ENCODE measurements at places on chromosomes 11 and 22.

- DNase-seq, result no peak
Observed at GRCh38 chr11:121318848-121319834, 26.6 kb downstream of the SC5D start.

DNA sequence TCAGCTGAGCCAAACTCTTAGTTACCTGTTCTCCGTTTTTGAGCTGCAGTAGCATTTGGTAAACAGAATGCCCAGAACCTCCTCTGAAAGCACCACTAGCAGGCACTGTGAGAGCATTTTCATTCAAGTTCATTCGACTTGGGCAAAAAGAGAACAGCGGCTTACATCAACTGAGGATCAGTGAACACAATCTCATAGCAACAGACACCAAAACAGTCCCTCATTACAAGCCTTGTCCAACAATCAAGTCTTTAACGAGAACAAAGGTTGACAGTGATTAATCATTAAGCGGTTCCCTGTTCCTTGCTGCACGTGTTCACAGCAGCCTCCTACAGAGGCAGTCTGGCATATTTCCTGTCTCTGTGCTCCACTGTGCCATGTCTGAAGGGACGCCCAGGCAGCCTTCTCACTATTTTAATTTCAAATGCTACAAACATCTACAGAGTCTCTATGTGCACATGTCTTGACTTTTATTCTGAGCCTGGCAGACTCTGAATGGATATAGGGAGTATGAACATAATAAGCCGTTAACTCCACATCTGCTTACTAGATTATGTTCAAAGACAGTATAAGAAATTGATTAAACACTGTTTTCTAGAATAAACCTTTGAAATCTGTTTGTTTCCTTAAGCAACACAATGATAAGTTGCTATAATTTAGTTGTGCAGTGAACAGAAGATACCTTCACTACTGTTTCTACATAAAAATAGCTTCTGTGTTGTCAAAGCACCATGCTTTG lies 88.3 kb upstream of the MTMR2 start:
- DNase-seq, result no peak

GRCh38 chr11:18294862-18295261 lies 27.1 kb downstream of the HPS5 start:
- DNase-seq, result no peak

DNA sequence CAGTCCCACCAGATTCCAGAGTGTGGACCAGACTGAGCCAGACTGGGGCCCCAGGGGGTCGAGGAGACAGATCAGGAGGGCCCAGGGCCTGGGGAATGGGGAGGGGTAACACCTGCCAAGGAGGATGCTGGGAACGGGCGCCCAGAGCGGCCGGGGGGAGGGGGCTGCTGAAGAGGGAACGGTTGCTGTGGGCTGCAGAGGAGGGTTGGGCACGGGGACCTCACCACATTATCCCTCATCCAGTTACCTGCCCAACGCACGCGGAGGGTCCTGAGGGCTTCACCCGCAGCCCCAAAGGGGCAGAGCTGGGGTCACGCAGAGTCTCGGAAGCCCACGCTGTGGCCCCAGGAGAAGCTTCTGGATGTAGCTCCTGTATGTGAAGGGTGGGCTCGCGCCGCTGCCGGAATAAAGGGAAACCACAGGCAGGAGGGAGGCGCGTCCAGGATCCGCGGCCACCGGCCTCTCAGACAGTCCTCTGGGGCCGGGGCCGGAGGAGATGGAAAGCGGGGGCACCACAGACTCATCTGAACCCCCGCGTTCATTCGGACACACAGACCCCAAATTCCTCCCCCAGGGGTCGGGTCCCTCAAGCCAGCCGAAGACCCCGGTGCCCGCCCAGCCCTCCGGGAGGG lies 866 bp upstream of the SELENOO start:
- DNase-seq, result no peak

DNA sequence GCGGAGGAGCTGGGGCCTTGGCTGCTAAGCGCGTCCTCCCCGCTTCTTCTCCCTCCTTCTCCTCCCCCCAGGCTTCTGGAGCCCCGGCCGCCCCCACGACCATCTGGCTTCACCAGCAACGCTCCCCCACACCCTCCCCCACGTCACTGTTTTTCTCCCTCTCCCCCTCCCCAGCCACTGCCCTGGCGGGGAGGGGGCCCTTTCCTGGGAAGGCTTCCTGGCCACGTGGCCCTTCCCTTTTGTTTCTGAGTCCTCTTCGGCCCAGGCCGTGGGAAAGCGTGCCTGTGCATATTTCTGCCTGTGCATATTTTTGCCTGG lies 27.7 kb downstream of the RTN4R start:
- no peak for DNase-seq

DNA sequence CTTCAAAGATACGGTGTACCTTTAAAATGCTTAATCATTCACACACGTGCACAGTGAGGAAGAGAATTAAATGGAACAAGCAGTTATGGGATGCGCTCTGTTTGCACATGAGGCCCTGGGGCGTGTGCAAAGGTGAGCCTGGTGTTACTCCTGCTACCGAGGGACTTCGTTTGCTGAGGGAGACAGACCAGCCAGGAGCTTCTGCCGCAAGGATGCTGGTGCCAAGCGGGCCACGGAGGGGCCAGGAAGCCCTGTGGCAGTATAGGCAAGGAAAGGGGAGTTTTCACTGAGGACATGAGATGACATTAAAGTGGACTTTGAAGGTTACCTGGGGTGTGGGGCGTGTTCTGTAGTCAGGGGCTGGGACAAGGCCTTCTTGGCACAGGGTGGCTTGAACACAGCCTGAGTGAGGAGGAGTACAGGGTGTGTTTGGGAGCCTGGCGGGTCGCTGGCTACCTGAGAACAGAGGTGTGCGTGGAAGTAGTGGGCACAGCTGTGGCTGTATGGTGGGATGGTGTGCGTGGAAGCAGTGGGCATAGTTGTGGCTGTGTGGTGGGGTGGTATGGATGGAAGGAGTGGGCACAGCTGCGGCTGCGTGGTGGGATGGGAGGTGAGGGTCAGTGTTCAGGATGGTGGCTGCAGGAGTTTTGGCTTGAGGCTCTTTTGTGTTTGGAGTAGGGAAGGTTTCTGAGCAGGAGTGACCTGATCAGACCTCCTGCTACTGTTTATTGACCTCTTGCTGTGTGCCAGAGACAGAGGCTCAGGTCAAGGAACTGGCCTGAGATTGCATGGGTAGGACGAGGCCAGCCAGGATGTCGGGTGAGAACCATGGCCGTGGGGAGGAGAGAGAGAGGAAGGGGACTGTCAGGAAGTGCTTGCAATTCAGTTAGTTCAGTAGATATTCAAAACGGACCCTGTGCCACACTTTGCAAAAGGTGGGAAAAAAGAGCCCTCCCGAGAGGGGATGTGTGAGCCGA lies 13.7 kb downstream of the TBC1D22A start:
- no peak for DNase-seq

DNA sequence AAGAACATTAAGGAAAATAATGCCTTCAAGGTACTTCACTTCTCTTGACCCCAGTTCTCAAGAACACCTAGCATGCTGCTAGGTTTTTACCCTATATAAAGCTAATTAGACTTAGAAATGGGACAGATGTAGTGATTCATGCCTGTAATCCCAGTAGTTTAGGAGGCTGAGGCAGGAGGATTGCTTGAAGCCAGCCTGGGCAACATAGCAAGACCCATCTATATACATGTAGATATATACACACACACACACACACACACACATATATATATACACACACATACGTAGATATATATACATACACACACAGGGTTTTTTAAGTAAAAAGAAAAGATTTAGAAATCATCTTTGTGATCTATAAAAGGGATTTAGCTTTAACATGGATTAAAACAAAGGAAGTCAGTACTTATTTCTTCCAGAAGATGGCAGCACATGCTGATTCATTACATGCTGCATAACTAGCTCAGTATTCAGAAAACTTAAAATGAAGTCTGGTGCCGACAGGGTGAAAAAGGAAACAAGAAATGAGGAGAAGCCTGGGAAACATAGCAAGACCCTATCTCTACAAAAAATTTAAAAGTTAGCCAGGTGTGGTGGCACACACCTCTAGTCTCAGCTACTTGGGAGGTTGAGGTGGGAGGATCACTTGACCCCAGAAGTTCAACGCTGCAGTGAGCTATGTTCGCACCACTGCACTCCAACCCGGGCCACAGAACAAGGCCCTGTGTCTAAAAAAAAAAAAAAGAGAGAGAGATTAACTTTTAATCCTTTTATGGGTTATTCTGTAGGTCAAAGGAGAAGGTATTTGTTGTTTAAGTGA lies 28.5 kb upstream of the RBX1 start:
- DNase-seq, result no peak

DNA sequence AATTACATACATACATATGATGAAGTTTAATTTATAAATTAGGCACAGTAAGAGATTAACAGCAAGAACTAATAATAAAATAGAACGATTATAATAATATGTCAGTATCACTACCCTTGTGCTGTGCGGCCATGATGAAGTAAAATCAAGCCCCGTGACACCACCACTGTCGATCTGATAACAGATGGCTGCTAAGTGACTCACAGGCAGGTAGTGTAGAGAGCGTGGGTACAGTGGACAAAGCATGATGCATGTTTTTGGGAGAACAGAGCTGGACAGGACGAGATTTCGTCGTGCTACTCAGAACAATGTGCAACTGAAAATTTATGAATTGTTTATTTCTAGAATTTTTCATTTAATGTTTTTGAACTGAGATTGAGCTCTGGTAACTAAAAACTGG lies 108.4 kb upstream of the TIMP3 start:
- no peak for DNase-seq

DNA sequence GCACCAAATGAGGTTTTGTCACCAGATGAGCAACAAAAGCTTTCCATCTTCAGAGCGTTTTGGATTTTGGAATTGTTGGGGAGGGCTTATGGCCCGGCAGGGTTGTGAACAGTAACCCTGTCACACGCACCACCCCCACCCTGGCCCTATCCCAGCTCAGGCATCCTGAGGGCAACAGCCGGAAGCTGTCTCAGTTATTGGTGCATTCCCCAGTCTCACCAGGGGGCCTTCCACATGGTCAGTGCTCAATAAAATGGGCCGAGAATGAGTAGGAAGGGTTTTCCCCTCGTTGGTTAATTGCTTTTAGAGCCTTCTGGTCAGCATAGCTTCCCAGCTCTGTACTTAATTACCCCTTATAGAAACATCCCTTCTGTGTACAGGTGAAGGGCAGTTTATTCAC lies 46.0 kb downstream of the LRP5 start:
- DNase-seq, result no peak

DNA sequence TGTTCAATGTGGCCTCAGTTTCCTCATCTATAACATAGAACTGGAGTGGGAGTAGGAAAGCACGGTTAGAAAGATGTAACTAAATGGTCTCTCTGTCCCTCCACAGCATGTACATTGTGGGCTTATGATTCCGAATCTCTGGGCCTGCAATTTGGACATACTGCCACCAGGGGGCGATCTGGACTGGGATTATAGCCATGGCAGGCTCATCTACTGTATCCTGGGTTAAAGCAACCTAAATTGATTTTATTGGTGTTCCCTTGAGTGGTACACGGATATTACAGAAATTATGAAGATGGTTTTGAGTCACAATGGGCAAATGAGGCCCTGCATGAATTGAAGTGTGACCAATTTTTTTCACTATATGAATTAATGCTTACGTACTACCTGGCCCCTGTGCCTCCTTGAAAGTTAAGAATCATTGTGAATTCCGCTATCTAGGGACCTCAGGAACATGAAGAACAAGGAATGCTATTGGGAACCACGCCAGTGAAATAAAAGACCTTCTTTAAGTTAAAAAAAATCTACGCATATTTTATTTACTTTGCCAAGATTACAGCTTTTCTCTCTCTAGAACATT lies 32.9 kb downstream of the TST start:
- DNase-seq, result no peak

- no peak for DNase-seq
Observed at GRCh38 chr11:75487365-75487764, 38.4 kb downstream of the GDPD5 start.

DNA sequence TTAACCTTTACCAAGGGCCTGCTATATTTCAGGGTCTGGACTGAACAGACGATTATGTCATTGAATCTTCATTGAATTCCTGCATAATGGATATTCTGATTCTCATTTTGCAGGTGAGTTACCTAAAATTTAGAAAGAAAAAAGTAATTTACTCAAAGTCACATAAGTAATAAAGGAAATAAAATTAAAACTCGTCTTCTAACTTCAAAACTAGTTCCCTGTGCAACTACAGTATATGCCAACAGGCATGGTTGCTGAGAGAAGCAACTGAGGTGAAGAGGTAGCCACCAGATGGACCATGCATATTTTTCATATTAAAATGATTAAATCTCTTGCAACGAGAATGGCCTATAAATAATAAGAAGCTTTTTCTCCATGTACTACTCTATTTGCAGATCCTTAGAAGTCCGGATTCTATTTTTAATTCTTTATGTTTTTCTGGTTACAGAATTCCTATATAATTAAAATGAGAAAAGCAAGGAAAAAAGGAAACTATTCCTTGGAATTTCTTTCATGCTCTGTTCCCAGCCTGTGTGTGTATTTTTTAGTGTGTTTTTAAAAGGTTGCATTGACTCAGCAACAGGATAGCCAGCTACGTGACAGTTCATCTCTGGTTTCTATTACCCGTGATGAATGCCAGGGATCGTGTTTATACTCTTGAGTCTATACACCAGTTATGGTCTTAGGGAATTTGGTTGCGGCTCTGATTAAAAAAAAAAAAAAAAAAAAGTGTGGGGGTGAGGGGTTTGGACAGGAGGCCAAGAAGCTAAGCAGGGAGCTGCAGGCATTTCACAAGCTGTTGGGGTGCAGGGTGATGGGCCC lies 186.8 kb downstream of the ETS1 start:
- DNase-seq, result no peak

GRCh38 chr11:76577226-76577920 lies 93.2 kb downstream of the LRRC32 start:
- peak; percentile 85 for DNase-seq

- DNase-seq, result no peak
Observed at GRCh38 chr22:29203488-29204454, 1.9 kb upstream of the EMID1 start.

DNA sequence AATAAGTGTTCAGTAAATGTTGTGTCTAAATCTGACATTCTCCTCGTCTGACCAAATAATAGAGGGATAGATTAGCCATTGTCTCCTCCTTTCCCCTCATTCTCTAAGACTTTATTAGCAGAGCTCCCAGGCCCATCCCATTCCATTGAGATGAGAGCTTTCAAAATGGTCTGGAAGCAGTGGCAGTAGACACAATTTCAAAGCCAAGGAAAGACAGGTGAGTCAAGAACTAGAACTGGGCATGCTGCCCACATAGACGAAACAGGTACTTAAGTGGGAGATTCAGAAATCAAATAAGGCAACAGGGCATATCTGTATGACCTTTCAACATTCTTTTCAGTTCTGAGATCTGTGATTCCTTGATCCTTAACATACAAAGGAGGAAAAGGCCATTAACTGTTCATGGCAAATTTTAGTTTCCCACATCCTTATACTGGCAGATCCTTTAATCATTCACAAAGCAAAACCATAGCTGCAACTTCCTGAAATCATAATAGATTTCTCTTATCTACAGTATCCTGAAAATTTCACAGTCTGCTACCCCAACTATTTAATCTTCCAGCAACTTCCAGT lies 96.6 kb upstream of the KCNA4 start:
- DNase-seq, result no peak

DNA sequence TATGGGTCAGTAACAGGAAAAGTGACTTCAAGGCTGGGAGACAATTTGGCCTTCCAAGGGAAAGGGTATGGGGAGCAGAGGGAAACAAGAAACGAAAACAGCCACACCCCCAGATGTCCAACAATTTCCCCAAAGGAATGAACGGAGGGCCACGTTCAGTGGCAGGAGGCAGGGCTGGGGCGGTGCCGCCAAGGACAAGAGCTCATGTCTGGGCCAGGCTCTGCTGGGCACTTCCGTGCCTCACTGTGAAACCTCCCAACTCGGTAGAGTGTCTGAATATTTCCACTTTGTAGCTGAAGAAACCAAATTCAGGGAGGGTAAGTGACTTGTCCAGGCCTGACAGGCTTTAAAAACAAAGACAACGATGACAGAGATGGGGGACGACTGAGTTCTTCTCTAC lies 11.9 kb downstream of the IFT27 start:
- no peak for DNase-seq
